ENCODE measurements at places on chromosomes 5 and 9. TPM values are rescaled to one million over a fixed set of nuclear protein-coding genes. Genes with fewer than 3 reads are reported as not detected.
A peak's percentile ranks its signal among the peaks of the same experiment; 100 is the strongest.

DNA sequence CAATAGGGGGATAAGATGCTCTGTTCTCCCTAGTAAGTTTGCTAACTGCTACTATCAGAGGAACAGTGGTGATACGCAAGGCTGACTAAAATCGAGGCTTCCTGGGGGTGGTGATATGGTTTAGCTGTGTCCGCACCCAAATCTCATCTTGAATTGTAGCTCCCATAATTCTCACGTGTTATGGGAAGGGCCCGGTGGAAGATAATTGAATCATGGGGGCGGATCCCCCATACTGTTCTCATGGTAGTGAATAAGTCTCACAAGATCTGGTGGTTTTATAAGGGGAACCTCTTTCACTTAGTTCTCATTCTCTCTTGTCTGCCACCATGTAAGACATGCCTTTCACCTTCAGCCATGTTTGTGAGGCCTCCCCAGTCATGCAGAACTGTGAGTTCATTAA lies 135.1 kb downstream of the LHFPL2 start:
- DNase-seq = no peak
- peaks cover 21% of the 10 kb centered on the region for H3K4me1 ChIP-seq
- H3K4me3 ChIP-seq = no peak overlapping the region

DNA sequence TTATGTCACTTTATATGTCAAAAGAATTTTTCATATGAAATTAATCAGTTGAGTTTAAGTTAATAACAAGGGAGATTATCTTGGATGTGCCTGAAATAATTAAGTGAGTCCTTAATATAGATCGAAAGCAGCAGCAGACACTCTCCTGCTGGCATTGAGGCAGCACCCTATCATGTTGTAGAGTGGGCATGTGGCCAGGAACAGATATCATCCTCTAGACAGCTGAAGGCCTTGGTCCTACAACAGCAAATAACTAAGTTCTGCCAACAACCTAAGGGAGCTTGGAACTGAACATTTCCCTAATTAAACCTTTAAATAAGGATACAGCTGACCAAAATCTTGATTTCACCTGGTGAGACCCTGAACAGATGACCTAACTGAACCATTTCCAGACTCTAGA lies 25.8 kb upstream of the UGT3A1 start:
- H3K27me3 ChIP-seq = no peaks in the 10 kb centered on the region
- H3K27ac ChIP-seq = no peak overlapping the region
- no peaks in the 10 kb centered on the region for H3K4me1 ChIP-seq
- DNase-seq = no peak
- no peaks in the 10 kb centered on the region for H3K36me3 ChIP-seq

- H3K4me1 ChIP-seq = no peaks in the 10 kb centered on the region
- no peak for DNase-seq
Observed at GRCh38 chr9:81499021-81499454, 190.3 kb downstream of the TLE1 start.

GRCh38 chr5:148314187-148314586 lies 2.0 kb downstream of the SPINK7 start:
- no peak overlapping the region for H3K4me3 ChIP-seq
- no peak for DNase-seq
- H3K36me3 ChIP-seq = no peaks in the 10 kb centered on the region
- no peak overlapping the region for H3K27ac ChIP-seq
- no peaks in the 10 kb centered on the region for H3K4me1 ChIP-seq

GRCh38 chr9:90861826-90862740 lies 60.5 kb downstream of the SYK start:
- no peak overlapping the region for H3K4me3 ChIP-seq
- DNase-seq = no peak
- H3K36me3 ChIP-seq = no peaks in the 10 kb centered on the region
- peaks cover 16% of the 10 kb centered on the region for H3K4me1 ChIP-seq

- H3K36me3 ChIP-seq = no peaks in the 10 kb centered on the region
- H3K27ac ChIP-seq = no peak overlapping the region
- no peak overlapping the region for H3K4me3 ChIP-seq
- no peaks in the 10 kb centered on the region for H3K27me3 ChIP-seq
- no peak for DNase-seq
- no peaks in the 10 kb centered on the region for H3K4me1 ChIP-seq
Observed at GRCh38 chr5:150510460-150511263, 2.7 kb downstream of the NDST1 start.

GRCh38 chr5:117645400-117645799 lies 1070.8 kb upstream of the SEMA6A start:
- H3K4me1 ChIP-seq = no peaks in the 10 kb centered on the region
- no peak overlapping the region for H3K4me3 ChIP-seq
- no peak for DNase-seq

- no peaks in the 10 kb centered on the region for H3K4me1 ChIP-seq
- DNase-seq = no peak
- no peak overlapping the region for H3K4me3 ChIP-seq
- no peak overlapping the region for H3K27ac ChIP-seq
Observed at GRCh38 chr9:5008202-5008601, 23.1 kb downstream of the JAK2 start.

GRCh38 chr9:84670138-84671041 lies 861 bp downstream of the NTRK2 start:
- H3K27me3 ChIP-seq = peaks cover 24% of the 10 kb centered on the region
- H3K36me3 ChIP-seq = no peaks in the 10 kb centered on the region
- H3K4me1 ChIP-seq = peaks cover 14% of the 10 kb centered on the region
- no peak overlapping the region for H3K27ac ChIP-seq
- DNase-seq = no peak

- no peaks in the 10 kb centered on the region for H3K4me1 ChIP-seq
- DNase-seq = no peak
- H3K27ac ChIP-seq = no peak overlapping the region
- no peak overlapping the region for H3K4me3 ChIP-seq
Observed at GRCh38 chr9:122007837-122008236, 85.3 kb downstream of the TTLL11 start.

GRCh38 chr9:92181296-92181695 lies 66.1 kb upstream of the SPTLC1 start:
- DNase-seq = no peak
- H3K27ac ChIP-seq = no peak overlapping the region
- H3K4me3 ChIP-seq = no peak overlapping the region

DNA sequence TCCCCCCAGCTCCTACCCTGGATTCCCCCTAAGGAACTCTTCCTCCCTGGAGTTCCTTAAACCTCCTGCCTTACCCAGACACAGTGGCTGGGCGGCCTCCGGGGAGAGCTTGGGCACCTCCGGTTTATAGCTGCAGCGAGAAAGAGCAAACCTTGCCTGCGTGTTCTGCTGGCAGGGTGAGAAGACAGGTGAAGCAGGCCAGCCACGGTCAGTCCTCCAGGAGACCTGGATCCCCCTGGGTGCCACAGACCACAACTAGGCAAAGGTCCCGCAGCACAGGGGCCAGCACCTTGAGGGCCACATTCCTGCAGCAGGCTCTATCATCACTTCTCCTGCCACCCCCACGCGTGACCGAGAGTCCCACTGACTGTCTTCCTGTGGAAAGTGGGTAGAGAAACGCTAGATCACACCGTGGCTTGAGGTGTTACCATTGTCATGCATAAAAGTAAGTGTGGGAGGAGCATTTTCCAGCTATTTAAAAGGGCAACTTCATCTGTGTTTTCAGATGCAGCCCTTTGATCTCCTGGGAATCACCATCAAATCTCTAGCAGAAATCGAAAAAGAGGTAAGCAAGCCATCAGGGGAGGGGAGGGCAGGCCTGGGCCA lies 130.2 kb upstream of the LMX1B start:
- H3K27ac ChIP-seq = no peak overlapping the region
- peaks cover 3% of the 10 kb centered on the region for H3K36me3 ChIP-seq
- H3K4me3 ChIP-seq = no peak overlapping the region
- H3K4me1 ChIP-seq = peaks cover 16% of the 10 kb centered on the region
- H3K27me3 ChIP-seq = no peaks in the 10 kb centered on the region
- DNase-seq = peak; percentile 34

GRCh38 chr5:174827558-174827957 lies 103.2 kb downstream of the MSX2 start:
- no peaks in the 10 kb centered on the region for H3K36me3 ChIP-seq
- DNase-seq = no peak
- no peak overlapping the region for H3K27ac ChIP-seq
- no peak overlapping the region for H3K4me3 ChIP-seq
- H3K4me1 ChIP-seq = no peaks in the 10 kb centered on the region

DNA sequence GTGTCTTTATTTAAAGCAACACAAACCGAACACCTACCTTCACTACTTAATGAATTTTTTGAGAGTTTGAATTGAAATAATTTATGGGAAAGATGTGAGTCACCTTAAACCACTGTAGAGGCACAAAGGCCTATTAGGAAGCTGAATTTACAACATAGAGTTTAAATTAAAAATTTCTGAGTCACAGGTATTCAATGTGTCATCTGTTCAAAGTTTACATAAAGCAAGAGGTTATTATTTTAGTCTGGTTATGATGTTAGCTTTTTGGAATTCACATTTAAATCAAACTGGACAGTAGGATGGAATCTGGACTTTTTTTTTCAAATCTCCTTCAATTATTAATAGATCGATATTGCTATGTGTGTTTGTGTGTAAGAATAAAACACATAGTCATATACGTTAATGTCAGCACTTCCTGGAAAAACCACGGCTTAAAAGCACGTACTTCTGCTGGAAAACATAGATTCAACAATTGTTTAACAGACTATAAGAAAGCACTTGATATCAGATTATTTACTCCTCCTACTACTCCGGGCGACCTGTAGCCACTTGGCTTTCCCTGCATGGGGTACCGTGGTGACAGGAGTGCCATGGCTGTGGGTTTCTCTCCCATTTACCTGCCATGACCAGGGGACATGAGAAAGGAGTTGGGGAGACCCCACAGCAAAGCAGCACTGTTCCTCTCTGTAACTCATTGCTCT lies 638.6 kb downstream of the SEMA5A start:
- no peak overlapping the region for H3K27ac ChIP-seq
- H3K27me3 ChIP-seq = no peaks in the 10 kb centered on the region
- no peak for DNase-seq
- H3K4me1 ChIP-seq = no peaks in the 10 kb centered on the region

DNA sequence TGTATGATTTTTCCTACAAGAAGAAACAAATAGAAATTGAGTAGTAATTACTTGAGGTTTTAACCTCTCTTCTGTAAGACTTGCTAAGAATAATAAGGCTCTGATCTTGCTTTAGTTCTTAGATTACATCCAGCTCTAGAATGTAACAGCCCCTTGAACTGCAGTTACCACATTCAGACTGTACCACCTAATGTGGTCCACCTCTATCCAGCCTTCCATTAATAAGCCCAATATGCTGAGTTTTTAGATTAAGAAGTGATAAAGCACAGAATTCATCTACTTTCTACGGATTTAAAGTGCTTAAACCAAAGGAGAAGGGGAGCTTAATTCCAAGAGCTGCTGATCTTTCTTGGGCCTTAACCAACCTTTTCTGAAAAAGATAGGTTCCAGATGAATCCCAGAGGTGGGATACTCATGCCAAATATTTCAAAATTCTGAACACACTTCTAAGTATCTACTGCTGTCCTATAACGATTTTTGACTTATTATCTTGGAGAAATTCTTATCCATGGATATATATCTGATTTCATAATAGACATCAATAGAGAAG lies 131.5 kb downstream of the ZNF608 start:
- no peak for DNase-seq
- H3K27me3 ChIP-seq = no peaks in the 10 kb centered on the region
- H3K4me1 ChIP-seq = no peaks in the 10 kb centered on the region
- no peak overlapping the region for H3K4me3 ChIP-seq
- no peak overlapping the region for H3K27ac ChIP-seq

GRCh38 chr9:36640771-36641381 lies 68.2 kb downstream of the MELK start:
- no peaks in the 10 kb centered on the region for H3K4me1 ChIP-seq
- no peak for DNase-seq
- H3K36me3 ChIP-seq = no peaks in the 10 kb centered on the region
- H3K4me3 ChIP-seq = no peak overlapping the region

- H3K4me3 ChIP-seq = no peak overlapping the region
- H3K4me1 ChIP-seq = no peaks in the 10 kb centered on the region
- H3K27ac ChIP-seq = no peak overlapping the region
- H3K36me3 ChIP-seq = no peaks in the 10 kb centered on the region
- H3K27me3 ChIP-seq = no peaks in the 10 kb centered on the region
Observed at GRCh38 chr9:90778746-90779145, 22.9 kb upstream of the SYK start.

MYOZ3 gene
- total RNA-seq = not detected

TMEM174 gene
- not detected for total RNA-seq

JAKMIP2 gene
- 1.3 TPM for total RNA-seq

CER1 gene
- not detected for total RNA-seq

HTR1A gene
- not detected for total RNA-seq

PCDHB15 gene
- total RNA-seq = not detected

ACSL6 gene
- total RNA-seq = 17.6 TPM

IL13 gene
- total RNA-seq = not detected

BTNL8 gene
- total RNA-seq = not detected

PGM5 gene
- not detected for total RNA-seq

CLTB gene
- total RNA-seq = 73.2 TPM

All from CD4-positive, alpha-beta T cell (primary cell).